Mesothelial cell of epicardium (in vitro differentiated cells): ENCODE measurements at places on chromosomes 7 and 10. TPM values are rescaled to one million over a fixed set of nuclear protein-coding genes. Genes with fewer than 3 reads are reported as not detected.

DNA sequence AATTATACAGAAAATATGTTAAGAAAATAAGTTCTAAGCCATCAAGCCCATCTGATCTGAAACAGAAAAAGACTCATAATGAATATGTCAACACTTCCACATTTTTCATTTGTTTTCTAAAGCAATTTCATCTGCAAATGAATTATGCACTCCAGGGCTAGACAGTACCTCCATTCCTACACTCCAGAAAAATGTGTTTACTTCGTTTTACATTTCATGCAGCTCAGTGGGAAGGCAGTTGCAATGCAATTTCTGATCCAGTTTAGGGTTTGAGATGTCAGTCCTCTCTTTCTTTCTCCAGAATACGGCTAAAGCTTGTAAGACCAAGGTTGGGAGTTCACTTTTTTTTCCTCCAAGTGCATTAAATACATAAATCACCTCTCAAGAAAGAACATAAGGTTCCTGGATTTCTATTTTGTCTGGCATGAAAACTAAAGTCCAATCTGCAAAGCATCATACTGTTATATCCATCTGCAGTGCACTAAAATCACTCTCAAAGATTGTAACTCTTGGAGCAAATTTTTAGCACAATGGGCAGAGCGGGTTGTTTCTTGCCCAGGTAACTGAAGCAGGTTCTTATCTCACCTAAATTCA lies 348.8 kb upstream of the C7orf33 start:
- DNase-seq, result no peak

- DNase-seq, result no peak
Observed at GRCh38 chr7:158911145-158911544, 54.8 kb downstream of the DYNC2I1 start.

- DNase-seq, result no peak
Observed at GRCh38 chr10:105538874-105539273, 897.8 kb downstream of the SORCS3 start.

DNA sequence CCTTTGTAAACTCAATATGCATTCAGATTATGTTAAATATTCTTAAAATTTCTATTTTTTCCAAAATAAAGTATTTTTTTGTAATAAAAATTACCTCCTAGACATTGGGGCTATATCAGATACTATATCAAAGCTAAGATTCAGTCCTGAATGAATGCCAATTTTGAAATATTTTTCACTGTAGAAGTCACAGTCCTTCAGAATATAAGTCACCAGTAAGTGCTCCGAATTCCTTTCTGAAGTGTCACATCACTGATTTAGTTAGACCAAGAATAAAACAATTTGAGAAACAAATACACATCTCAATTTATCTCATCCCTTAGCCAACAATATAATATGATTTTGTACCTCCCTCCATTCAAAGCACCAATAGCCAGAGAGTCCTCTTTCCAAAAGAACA lies 33.9 kb upstream of the GSAP start:
- no peak for DNase-seq

DNA sequence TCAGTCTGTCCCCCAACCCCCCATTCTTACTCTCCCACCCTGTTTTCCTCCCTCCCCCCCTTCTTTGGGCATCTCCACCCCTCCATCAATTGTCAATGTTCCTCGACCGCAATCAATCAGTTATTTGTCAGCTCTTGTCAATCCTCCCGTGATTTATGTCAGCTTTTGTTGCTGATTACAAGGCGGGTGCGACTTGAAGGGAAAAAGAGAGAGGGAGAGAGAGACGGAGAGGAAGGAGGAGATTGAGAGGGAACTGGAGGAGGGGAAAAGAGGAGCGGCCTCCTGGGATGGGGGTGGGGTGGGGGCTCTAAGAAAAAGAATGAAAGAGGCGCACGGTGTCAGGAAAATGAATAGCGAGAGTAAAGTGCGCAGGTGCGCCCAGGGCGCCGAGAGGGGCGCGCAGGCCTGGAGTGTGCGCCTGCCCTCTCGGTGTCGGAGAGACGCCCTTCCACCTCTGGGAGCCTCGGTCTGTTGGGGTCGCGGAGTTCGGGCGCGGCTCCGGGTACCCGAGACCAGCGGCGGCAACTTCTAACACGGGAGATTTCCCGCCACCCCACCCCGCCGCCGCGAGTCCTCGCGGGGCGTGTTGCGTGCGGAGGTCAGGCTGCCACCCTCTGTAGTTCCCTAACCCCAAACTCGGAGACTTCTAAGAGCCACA lies 1.1 kb upstream of the ZNF503 start:
- peak; percentile 56 for DNase-seq

DNA sequence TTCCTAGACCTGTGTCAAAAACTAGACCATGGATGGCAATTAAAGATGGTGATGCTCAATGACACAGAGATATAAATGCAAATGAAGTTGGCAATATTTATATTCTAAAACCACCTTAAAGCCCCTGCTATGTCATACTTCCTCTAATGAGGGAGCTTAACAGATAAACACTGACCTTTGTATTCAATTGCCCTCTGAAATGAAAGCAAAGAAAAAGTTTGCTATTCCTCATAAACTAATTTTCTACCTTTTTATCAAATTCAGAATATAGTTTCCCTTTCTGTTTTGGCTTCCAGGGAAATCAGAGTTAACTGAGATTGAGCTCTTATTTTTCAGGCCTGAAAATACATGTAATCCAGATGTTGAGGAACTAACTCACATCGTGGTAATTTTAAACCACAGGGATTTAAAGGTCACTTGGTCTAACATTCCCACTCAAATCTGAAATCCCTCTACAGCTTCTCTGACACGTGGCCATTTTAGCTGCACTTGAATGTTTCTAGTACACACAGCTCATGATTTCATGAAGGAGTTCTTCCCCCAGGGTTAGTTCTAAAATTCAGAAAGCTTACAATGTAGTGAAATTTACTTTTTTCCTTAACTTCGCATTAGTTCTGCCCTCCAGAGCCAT lies 37.9 kb upstream of the ABCB5 start:
- DNase-seq, result no peak

- DNase-seq, result no peak
Observed at GRCh38 chr10:74851831-74852230, 25.4 kb downstream of the KAT6B start.

GRCh38 chr7:135924302-135924701 lies 52.9 kb downstream of the MTPN start:
- no peak for DNase-seq

- DNase-seq, result no peak
Observed at GRCh38 chr10:87760195-87760905, 57.7 kb downstream of the ATAD1 start.

- no peak for DNase-seq
Observed at GRCh38 chr7:4873071-4873944, 10.2 kb downstream of the RADIL start.

DNA sequence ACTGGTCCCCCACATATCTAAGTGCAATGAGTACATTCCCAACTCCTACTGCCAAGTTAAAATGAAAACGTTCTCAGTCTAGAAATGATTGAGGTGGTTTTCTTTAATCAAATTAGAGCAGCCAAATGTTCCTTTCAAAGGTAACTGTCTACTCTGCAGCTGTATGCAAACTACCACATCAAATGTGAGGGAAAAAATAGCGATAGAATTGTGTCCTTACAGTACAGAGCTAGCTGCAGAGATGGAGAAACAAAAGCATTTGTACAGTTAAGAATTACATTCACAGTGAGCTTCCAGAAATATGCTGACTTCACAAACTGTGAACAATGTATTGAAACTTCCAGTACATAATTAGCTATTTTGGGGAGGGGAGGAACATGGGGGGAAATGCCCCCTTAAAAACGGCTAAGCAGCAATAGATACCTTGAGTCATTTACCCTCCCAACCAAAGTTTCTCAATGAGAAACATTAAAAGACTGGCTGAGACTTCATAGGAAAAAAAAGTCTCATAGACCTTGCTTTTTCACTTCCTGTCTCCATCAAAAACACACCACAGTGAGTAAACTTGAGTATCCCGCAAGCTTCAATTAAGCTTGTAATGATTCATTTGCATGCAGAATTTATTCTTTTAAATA lies 22.9 kb downstream of the CDK6 start:
- no peak for DNase-seq

- no peak for DNase-seq
Observed at GRCh38 chr10:66837335-66837734, 88.5 kb upstream of the LRRTM3 start.

- DNase-seq, result no peak
Observed at GRCh38 chr7:76310102-76310957, 7.9 kb downstream of the HSPB1 start.

DNA sequence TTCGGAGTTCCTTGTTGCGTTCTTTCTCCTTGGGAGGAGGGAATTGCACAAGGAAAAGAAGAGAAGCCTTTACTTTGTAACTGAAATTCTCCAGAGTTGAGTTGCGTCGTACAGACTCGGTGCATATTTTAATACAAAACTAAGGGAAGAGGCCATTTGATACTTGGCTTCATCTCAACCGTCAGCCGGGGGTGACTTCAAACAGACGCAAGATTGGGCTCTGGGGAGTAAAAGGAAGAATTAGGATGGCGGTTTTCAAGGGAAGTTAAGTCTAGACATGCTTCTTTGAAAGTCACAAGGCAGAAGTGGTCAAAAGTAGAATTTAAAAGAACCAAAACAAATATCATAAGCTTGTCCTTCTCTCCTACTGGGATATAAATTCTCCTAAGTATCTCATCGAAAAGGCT lies 1.6 kb downstream of the PRR15 start:
- DNase-seq, result no peak

DNA sequence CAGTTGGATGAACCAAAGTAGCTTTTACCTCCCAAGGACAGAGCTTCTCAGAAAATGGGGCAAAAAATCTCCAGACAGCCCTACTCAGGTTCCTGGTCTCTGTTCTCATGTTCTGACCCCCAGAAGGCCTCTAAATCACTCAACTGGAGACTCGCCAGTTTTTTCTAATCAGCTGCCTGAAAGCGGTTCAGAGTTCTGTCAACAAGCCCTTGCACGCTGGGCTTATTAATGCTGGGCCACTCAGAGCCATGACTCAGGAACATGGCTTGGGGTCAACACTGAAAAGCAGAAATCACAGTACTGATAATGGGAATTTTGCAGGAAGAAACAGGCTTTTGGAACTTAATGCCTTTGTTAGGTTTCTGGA lies 15.3 kb downstream of the ECHDC3 start:
- no peak for DNase-seq

DNA sequence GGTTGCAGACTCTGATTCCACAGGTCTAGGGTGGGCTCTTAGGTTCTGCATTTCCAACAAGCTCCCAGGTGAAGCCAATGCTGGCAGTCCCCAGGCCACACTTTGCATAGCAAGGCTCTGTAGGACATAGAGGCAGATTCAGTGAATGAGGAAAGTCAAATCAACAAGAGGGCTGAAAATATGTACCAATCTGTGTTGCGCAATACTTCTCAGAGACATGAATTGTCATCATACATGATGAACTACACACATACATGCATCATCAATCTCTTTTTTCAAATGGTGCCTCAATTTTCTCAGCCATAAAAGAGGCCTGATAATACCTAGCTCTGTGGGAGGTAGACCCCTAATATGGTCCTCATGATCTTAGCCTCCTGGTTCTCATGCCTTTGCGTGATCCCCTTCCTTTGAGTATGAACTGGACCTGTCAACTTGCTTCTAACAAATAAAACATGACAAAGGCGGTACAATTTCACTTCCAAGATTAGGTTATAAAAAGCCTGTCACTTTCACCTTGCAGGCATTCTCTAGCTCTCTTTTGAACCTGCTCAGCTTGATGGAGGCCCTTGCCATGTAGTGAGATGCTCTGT lies 49.0 kb downstream of the PIK3CG start:
- no peak for DNase-seq

DNA sequence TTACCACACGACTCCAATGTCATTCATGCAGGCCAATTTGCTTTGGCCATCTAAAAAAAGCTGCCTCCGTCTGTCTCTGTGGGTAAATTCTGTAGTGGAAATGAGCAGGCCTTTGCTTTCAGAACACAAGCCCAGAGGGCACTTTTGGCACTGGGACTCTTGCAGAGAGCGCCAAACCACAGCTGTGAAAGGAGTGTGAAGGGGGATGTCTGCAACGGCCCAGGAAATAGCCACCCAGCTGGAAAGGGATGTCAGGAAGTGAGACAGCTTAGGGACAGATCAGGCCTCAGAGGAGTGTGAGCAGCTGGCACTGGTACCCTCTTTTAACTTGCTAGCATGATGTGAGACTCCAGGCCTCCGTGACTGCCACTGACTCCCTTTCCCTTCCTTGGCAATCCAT lies 152.4 kb downstream of the DKK1 start:
- DNase-seq, result no peak

GRCh38 chr10:75049316-75050148 lies 61.9 kb upstream of the SAMD8 start:
- DNase-seq, result no peak

DNA sequence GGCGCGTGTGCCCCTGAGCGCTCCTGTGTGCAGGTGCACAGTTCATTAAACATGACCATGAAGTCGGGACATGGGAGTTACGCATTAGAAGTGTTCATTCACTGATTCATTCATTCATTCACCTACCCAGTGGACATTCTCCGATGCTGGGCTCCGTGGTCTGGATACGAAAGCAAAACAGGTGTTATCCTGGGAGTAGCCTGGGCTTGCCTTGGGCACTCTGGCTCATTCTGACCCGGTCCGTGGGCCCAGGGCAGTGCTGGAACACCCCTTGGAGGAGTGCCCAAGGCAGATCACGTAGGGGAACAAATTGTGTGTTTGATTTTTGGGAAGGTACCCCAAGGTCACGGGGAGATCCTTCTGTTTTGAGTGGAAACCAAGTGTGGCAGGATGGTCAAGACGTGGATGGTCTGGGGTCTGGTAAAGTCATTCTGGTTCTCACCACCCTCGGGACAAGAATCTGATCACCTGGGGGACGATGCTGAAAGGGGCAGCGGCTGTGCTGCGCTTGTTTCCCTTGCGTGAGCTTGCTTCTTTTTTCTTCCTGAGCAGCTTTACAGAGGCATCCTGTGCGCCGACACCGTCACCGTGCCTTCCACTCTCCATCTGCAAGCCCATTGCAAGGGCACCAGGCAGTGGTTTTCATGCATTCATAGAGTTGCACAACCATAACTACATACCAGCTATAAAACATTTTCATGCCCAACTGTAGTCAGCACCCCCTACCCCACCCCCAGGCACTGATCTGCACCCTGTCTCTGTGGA lies 10.1 kb downstream of the ELFN1 start:
- no peak for DNase-seq

OPN1SW gene
- total RNA-seq, result not detected in 3 replicates

FAM25A gene
- total RNA-seq, result not detected in 3 replicates

TRPV6 gene
- 4.2 to 5.7 TPM (median 5.6 TPM) in 3 replicates for total RNA-seq

MACROH2A2 gene
- total RNA-seq, result 122 to 128 TPM (median 125 TPM) in 3 replicates

MUC12 gene
- total RNA-seq, result 0.73 to 1.4 TPM (median 1.1 TPM) in 3 replicates

EPHA1 gene
- 23.2 to 28.8 TPM (median 27.3 TPM) in 3 replicates for total RNA-seq

SOSTDC1 gene
- total RNA-seq, result 12.7 to 13.6 TPM (median 13.0 TPM) in 3 replicates

SLC26A5 gene
- not detected in 3 replicates for total RNA-seq

C7orf57 gene
- total RNA-seq, result not detected in 3 replicates

DNAJC1 gene
- 23.7 to 27.2 TPM (median 26.2 TPM) in 3 replicates for total RNA-seq

CUZD1 gene
- total RNA-seq, result not detected in 3 replicates

METTL27 gene
- 7.9 to 11.4 TPM (median 8.7 TPM) in 3 replicates for total RNA-seq

COL13A1 gene
- 12.6 to 14.4 TPM (median 14.1 TPM) in 3 replicates for total RNA-seq
